CMK (cell line): ENCODE measurements at places on chromosomes 12 and 14.
A peak's percentile ranks its signal among the peaks of the same experiment; 100 is the strongest.

GRCh38 chr12:114013575-114014345 is 47.6 kb upstream of the RBM19 start:
- peak; percentile 1 for DNase-seq

- DNase-seq = no peak
Observed at GRCh38 chr12:55818140-55818728, 393 bp downstream of the ORMDL2 start.

DNA sequence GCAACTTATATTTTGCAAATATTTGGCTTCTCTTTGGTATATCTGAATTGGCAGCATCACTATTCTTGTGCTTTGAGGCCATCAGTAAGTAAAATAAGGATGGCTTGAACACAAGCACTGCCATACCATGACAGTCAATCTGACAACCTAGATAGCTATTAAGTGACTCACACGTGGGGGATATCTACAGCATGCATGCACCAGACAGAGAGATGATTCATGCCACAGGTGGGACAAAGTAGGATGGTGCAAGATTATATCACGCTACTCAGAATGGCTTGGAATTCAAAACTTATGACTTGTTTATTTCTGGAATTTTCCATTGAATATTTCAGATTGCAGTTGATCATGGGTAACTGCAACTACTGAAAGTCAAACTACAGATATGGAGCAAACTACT is 675.6 kb upstream of the MDGA2 start:
- DNase-seq = no peak

GRCh38 chr12:66799551-66799950 is 120.7 kb upstream of the GRIP1 start:
- DNase-seq = no peak

DNA sequence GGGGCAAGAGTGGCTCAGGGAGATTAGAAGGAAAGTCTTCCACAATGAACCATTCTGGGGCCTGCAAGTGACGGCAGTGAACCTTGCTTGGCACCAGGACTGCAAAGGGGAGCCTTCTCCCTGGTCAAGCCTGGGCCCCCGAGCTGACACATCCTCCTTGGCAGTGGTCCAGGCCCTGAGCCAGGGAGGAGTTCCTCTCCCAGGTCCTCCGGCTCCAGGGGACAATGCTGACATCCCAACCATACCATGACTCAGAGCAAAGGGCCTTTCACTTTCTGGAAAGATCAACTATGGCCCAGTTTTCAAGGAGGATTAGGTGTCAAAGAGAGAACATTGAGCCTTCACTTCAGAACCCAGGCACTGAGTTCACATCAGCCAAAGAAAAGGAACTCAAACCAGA is 756.5 kb upstream of the TBX3 start:
- DNase-seq = no peak

- no peak for DNase-seq
Observed at GRCh38 chr12:14403711-14404196, 38.3 kb downstream of the ATF7IP start.

DNA sequence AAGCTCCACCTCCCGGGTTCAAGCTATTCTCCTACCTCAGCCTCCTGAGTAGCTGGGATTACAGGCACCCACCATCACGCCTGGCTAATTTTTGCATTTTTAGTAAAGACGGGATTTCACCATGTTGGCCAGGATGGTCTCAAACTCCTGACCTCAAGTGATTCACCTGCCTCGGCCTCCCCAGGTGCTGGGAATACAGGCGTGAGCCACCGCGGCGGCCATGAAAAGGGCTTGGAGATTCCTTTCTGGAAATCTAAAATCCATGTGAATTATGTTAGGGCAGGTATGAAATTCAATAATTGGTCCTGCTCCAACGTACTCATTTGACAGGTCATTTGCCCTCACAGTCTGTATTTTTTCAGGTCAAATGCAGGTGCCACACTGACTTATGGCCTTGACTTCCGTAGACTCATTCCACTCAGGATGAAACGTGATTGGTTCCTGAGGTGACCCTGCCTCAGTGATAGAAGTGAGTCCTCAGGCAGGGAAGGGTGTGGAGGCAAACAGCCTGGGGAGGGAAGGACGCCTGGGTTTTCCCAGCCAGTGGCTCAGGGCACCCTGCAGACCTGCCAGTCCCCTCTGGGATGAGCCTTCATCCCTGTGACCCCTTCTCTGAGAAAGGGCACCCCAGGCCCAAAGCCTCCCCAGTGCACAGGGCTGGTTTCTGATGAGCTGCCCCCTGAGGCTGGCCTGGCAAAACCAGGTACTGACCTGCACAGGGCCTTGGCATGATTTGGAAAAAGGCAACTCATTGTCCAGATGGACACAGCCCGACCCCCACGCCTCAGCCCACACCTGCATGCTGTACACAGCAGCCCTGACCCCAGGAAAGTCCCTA is 48.7 kb downstream of the PSMA6 start:
- DNase-seq = no peak

- no peak for DNase-seq
Observed at GRCh38 chr14:54809767-54810166, 92.9 kb downstream of the GCH1 start.

GRCh38 chr12:14982562-14982961 is 9.7 kb downstream of the PDE6H start:
- DNase-seq = no peak

DNA sequence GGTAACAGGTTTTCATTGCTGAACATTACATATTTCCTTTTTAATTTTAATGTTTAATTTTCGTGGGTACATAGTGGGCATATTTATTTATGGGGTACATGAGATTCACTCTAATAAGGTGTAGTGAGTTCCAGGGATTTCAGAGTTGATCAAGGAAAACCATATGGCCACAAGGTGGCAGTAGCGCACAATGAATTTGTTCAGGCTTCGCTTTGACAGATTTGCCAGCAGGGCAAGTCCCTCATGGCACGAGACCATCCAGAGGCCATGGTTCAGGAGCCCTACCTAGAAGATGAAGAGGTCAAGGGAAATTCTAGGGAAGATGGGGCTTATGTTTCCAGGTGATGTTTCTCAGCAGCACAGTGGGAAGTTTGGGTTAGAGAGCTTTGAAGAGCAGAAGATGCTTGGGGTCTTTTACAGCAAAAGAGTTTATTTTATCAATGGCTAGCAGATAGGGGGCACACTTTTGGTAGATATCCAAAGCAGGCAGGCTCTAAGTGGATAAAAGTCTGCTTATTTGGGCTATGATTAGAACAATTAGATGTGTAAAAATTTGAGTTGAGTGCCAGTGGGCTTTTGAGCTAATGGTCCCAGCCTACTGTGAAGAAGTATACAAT is 1004.4 kb downstream of the AACS start:
- DNase-seq = peak; percentile 46

GRCh38 chr12:50718760-50719159 is 45.1 kb upstream of the ATF1 start:
- no peak for DNase-seq

DNA sequence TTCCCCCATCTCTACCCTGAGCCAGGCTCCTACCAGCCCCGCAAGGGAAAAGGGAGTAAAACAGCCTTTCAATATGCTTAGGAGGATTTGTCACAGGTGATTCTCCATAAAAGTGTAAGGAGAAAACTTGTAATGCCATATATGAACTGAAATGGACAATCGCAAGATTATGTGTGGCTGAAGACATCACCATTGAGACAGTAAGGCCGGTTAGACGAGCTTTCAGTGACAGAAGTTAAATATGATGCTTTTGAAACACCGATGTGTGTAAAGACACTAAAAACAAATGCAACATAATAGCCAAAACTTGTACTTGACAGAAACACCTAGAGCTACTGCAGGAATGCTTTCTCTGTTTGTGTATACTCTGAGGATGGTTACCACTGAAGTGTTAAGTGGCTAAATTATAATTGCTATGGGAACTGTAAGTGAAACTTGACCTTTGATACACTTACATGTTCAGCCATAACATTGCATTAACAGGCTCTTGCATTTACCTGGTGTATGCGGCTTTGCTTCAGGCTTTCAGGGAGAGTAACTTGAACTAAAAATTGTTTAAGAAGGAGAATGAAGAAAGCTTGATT is 42.3 kb downstream of the FAR2 start:
- no peak for DNase-seq

GRCh38 chr14:63960926-63961567 is 108.2 kb downstream of the SYNE2 start:
- DNase-seq = no peak
